Fibroblast of the aortic adventitia (primary cell): ENCODE measurements at places on chromosomes 12 and 14.

GRCh38 chr14:50647753-50648152 lies 20.4 kb downstream of the SAV1 start:
- DNase-seq = no peak

GRCh38 chr12:793711-794110 lies 41.3 kb downstream of the WNK1 start:
- no peak for DNase-seq

GRCh38 chr14:99774556-99775307 lies 18.5 kb upstream of the EML1 start:
- DNase-seq = peak; percentile 46

GRCh38 chr14:105876158-105876557 lies 349.8 kb downstream of the TMEM121 start:
- no peak for DNase-seq

GRCh38 chr14:64184103-64184729 lies 110.0 kb downstream of the ESR2 start:
- DNase-seq = no peak

DNA sequence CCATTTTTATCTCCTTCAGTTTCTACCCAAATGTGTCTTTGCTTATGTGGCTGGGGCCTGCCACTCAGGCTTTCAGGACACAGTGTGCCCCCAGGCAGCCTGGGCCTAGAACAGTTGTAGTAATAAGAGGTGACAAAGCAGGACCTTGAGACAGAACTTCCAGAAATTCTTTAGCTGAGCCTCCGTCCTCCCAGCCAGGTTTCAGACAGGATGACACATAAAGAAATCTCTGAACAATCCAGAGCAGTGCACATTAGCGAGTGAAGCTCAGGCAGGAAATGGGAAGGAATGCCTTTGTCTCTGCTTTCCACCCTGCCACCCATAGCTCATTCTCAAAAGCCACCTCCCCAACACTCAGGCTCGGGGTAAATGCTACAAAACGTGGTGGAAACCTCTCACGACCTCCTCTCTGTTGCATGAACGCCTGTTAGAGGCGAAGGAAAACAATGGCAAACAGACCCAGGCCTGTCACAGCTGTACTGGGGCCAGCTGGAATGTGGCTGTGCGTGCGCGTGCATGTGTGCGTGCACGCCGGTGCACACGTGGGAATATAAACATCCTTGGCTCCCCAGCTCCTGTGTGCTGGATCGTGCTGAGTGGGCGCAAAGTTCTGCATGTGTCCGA lies 286.7 kb downstream of the ZFP36L1 start:
- peak; percentile 64 for DNase-seq

- DNase-seq = no peak
These were observed 751.1 kb downstream of the TMEM121 start for GRCh38 chr14:106277503-106277902.

GRCh38 chr12:107929436-107929835 lies 154.9 kb downstream of the ASCL4 start:
- DNase-seq = peak; percentile 35

- DNase-seq = no peak
These were observed 347.3 kb downstream of the GLT1D1 start for GRCh38 chr12:129200576-129200975.

GRCh38 chr12:125406131-125406530 lies 340.9 kb downstream of the AACS start:
- DNase-seq = no peak

DNA sequence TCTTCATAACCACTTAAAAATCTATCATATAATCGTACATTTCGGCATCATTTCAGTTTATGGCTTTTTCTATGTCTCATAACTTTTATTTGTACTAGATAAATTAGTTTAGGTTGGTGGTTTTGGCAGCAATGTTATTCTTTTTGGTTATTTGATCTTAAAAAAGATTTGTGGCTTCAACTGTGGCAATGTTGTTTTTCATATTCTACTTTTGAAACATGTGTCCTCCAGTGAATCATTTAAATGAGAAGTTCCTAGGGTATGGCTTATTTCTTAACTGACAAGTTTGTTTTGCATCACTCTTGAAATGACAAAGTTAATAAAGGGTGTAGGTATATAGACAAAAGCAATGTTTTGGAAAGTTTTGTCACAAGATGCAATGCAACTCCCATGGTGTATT lies 11.1 kb upstream of the KITLG start:
- DNase-seq = no peak

- DNase-seq = peak; percentile 14
These were observed 26.6 kb downstream of the ASCL4 start for GRCh38 chr12:107801150-107801549.
